Activated naive CD4-positive, alpha-beta T cell (primary cell): ENCODE measurements at places on chromosomes 5 and 9.

DNA sequence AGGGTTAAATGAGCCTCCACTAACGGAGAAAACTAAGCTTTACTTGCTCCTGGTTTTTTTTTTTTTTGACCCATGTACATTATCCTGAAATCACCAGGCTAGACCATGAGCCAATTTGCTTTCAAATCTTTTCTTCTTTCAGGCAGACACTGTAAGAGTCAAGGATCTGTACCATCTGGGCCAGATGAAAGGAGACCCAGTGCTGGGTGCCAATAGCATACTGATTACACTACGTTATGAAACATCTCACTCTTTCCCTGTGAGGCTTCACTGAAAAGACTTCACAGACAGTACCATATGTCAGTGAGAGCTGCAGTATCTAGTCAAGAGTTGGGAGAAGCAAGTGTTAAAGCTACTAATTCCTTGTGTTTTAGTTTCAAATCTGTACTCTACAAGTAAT lies 161.2 kb upstream of the PTPRD start:
- DNase-seq = no peak

DNA sequence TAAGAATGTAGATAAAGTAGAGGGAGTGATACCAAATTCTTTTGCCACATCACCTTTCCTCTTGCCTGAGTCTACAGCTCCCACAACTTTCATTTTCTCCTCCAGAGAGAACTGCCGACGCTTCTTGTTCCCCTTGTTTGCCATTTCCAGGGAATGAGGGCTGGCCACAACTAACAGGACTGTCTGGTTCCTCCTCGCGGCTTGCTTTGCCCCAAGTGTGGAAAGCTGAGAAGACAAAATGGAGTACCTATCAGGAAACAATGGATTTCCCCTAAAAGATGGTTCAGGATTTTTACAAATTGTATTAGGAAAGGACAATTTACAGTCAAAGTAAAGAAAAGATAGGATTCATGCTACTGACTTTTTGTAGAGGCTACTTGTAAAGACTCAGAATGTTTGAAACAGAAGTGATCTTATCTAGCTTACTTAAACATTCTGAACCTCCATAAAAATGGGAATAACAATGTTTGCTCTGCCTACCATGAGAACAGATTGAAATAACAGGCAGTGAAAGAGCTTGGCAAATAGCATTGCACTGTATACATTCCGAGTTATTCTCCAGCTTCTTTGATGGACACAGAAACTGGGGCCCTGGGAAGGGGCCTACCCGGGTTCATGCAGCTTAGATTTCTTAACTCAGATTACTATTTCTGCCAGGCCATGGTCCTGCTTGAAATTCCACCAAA lies 4.1 kb downstream of the TIGD6 start:
- no peak for DNase-seq

- no peak for DNase-seq
Observed at GRCh38 chr9:89412541-89412940, 85.4 kb downstream of the SEMA4D start.

GRCh38 chr9:95815133-95815532 lies 60.4 kb upstream of the ERCC6L2 start:
- no peak for DNase-seq

DNA sequence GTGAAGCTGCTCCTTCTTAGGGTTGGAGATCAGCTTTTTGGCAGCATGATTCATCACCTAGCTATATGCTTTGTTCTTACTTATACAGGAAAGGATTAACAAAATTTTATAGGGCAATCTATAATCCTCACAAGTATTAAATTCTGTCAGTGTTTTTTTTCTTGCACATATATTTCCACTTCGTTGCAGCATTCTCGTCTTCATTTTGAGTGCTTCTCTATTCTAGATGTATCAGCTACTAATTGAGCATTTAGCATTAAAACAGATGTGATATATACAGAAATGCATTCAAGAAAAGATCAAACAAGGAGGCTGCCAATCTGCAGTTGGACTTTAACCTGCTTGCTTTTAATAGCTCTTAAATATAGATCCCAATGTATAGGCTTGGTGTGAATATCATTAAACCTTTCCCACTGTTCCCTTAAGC lies 3.6 kb upstream of the CTXN3 start:
- DNase-seq = no peak

- no peak for DNase-seq
Observed at GRCh38 chr5:160641405-160641804, 210.6 kb downstream of the ATP10B start.

- no peak for DNase-seq
Observed at GRCh38 chr5:80798633-80799032, 143.8 kb upstream of the DHFR start.

GRCh38 chr5:116569999-116570398 lies 4.6 kb downstream of the SEMA6A start:
- DNase-seq = no peak

GRCh38 chr9:127877566-127877998 lies at the start of gene AK1:
AK1 (minus strand) TSS chr9:127877675; CDS start chr9:127874617, 3,058 bp downstream.
- no peak for DNase-seq

GRCh38 chr5:167284222-167284890 lies 1007.1 kb upstream of the WWC1 start:
- no peak for DNase-seq

DNA sequence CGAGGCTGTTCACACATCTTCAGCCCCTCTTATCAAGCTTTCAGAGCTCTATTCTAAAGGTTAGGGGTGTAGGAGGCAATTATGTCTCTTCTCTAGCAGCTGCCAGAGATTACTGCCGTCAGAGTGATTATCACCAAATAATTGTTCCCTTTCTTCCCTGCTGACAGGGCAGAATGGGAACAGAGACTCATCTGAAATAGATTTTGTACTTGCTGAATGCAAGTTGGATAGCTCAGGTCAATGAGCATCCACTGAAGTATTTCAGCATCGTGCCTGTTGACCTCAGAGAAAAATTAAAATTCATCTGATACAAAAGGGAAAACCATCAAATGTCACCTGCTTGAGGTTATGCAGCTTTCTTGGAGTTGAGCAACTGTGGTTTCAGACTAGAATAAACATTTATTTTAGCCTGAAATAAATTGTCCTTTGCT lies 213.7 kb upstream of the MAP3K1 start:
- DNase-seq = no peak

- no peak for DNase-seq
Observed at GRCh38 chr5:79875230-79875629, 115.8 kb downstream of the MTX3 start.

DNA sequence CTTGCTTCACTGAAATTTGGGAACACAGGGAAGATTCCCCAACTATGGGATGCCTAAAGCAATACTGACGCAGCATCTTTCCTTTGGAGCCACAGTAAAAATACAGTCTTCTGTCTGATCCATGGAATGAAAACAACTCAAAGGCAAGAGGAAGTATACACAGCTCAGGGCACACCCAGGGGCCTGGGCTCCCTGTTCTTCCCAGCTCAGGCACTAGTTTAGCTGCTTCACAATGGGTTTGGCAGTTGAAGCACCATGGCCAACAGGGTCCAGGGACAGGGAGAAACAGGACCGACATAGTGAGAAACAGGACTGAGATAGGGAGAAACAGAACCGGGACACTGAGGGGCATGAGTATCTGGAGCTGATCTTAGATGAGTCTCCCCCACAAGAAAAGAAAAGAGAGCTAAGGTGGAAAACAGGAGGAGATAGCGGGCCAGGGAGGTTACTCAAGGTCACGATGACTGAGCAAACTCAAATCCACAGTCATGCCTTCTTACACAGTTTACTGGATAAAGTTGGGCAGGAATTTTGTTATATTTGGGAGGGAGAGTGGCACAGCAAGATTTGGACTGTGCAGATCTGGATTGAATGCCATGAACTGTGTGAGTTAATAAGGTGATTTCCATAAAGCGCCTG lies 198.8 kb downstream of the SMARCA2 start:
- DNase-seq = no peak

DNA sequence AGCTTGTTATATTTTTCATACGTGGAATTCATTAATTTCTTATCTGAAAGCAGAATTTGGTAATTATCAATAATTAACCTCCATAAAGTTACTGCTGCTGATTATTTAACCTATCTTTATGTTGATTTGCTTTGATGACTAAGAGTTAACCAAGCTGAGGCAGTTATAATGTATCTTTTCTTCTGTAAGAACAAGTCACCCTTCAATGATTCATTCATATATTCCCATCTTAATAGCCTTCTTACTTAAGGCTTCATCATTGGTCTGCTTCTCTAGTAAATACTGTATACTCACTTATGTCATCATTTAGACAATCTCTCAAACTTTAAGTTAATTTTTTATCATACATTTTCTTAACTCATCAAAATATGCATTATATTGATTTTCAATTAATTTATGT lies 592.2 kb downstream of the ANXA1 start:
- DNase-seq = no peak

- no peak for DNase-seq
Observed at GRCh38 chr9:127293767-127294166, 29.2 kb downstream of the GARNL3 start.

DNA sequence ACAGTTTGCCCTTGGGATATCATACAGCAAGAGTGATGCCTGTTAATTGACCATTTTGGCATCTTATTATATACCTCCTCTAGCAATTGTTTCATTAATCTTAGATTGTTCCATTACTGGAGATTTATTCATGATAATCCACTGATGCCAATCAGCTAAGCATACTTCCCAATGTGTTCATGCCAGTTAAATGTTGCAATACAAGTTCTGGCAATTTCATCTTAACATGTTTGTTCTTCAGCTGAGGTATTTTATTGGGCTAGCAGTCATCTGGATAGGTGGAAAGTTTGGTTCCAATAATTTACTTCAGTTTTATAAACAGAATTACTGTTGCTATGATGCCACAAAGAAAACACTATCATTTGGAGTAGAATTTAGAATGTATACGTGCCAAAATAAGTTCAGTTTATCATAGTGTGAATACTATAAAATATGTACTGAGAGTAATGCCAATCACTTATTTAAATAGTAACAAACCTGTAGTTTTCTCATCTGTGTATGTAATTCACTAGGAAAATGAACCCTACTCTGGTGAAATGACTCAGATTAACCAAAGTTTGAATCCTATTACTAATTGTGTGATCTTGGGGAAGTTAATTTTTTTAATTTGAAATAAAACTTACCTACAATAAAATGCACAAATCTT lies 27.9 kb upstream of the IL31RA start:
- no peak for DNase-seq

DNA sequence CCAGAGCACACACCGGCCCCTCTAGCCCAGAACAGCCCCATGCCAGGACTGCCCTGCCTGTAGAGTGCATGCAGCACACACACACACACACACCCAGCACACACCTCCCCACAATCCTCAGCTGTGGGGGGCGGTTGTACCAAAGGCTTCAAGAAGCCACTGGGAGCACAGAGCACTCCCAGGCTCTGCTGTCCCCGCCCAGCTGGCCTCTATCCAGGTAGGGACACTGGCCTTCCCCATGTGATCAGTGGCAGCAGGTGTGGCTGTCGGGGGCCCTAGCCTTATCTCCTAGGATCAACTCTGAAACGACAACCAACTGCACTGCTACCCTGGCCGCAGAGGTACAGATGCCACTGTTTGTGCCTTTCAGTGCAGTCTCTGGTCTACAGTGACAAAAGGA lies 2.0 kb downstream of the ANAPC2 start:
- DNase-seq = no peak

DNA sequence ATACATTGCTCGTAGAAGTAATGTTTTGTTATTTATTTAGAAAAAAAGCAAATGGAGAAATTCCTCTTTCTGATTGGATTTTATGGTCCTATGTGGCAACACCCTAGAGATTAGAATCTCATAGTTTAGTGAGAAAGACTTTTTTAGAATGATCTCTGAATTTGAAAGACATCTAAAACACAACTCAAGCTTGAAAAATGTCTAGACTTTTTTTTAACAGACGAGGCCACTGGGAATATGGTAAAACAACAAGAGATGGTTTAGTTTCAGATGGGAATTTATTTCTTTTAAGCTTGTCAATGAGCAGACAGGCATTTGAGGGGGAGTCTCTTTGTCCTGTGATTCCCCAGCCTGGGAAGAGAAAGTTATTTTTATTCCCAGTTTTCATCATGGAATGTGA lies 122.1 kb downstream of the NTRK2 start:
- no peak for DNase-seq

DNA sequence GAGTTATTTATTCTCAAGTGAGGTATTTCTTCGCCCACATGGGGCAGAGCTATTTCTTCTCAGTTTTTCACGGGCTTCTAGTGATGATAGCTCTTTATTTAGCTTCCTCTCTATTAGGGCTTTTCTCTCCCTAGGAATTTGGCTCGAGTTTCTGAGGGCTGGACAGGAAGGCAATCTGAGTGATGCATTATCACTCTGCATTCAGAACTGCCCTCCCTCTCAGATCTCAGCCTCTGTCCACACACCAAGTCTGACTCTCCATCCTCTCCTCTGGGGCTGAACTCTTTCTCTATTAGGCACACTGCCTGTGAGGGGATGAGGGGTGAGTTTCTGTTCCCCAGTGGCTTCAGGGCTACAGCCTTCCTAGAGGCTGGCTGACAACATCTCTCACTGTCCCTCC lies 14.9 kb upstream of the SCAMP1 start:
- DNase-seq = no peak

DNA sequence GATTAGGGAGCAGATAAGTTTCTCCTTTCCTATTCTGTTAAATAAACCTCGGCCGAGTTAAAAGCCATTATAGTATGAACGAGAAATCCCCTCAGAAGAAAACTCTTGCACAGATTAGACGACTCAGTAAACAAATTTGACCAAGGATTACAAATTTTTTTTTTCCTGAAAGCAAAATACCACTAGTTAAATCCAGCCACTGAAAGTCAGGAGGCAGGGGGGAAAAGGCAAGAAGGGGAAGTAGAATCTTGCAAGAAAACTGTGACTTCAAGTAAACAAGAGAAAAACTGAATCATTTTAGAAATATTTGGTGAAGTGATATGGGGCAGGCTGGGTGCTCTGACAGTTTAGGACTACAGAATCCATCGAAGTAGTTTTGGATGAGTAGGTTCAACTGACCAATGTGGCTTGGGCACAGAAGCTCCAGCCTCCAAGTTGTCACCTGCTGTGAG lies 251.0 kb downstream of the DENND1A start:
- no peak for DNase-seq

DNA sequence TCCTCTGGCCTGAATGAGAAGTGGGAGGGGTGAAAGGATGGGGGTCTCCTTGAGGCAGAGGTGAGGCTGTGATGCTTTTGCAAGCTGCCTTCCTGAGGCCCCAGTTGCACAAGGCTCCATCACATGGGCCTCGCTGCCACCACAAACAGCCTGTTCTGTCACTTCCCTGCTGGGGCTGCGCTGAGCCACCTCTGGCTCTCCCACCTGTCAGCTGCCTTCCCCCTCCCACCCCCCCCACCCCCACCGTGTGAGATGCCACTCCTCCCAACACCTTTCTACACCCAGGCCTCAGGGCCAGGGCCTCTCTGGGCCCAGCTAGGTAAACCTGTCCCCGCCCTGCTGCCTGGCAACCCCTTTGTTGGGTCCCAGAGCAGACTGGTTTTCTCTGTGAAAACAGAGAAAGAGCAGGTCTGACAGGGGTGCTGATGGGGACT lies 4.5 kb upstream of the PDLIM4 start:
- DNase-seq = no peak

GRCh38 chr9:27943501-27943900 lies 370.2 kb upstream of the C9orf72 start:
- no peak for DNase-seq

GRCh38 chr5:136249678-136250266 lies 56.8 kb upstream of the SMIM32 start:
- no peak for DNase-seq
